K562 (cell line): ENCODE measurements at places on chromosomes 1 and 21.
A peak's percentile ranks its signal among the peaks of the same experiment; 100 is the strongest.

GRCh38 chr1:201436393-201436792 lies 14.9 kb upstream of the TNNI1 start:
- peak; percentile 56 for DNase-seq

GRCh38 chr1:209328196-209328595 lies 255.3 kb upstream of the CAMK1G start:
- DNase-seq, result no peak

- DNase-seq, result no peak
Observed at GRCh38 chr21:34540206-34540605, 28.2 kb upstream of the KCNE1 start.

GRCh38 chr21:46605767-46606426 lies 1.0 kb upstream of the S100B start:
- no peak for DNase-seq

- DNase-seq, result no peak
Observed at GRCh38 chr1:230985711-230986110, 6.8 kb downstream of the ARV1 start.

DNA sequence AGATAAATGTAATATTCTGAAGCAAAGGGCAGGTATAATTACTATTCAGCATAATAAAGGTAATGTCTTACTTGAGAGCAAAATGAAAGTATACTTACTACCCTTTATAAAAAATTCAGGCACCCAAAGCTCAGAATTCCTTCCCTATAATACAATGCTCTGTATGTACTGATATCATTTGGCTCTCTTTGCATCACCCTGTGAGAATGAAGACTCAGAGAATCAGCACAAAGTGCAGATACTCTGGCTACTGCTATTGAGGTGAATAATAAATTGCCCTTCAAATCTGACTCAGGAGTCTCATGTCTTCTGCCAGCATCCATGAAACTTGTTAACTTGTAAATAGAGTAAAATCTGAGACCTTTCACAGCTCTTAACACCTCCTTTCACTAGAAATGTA lies 108.5 kb upstream of the KCTD3 start:
- no peak for DNase-seq

GRCh38 chr1:155645034-155645598 lies 35.1 kb downstream of the MSTO1 start:
- no peak for DNase-seq

GRCh38 chr1:228735871-228736586 lies 750 bp downstream of the RHOU start:
- DNase-seq, result no peak

DNA sequence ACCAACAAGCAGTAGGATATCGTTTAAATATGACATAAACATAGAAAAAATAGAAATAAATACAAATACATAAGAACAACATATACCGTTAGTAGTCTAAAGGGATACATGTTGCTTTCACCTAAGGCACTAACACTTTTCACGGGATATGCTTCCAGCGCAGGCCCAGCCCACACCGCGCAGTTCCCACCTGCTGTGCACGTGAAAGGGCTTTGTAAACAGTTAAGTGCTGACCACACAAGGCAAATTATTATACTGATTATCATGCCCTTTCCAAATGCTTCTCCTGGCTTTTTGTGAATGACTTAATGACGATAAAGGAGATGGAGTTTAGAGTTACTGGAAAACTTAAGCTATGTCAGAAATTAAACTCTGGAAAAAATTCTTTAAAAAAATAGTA lies 11.3 kb upstream of the IL22RA1 start:
- DNase-seq, result no peak

DNA sequence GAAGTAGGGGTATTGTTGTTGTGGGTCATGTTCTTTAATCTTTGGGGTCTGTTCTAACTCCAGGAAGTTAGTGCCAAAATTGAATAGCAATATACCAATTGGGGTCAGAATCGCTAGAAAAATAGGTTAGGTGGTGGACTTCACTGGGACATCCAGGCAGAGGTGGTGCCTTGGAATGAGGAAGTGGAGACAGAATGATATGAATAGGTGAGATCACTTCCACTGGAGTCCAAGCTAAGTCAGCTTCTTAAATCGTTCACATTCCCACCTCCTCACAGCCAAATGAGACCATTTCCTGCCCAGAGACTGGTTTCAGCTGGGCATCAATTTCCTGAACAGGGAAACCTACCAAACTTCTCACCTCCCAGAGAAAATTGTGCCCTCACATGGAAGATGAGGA lies 137.8 kb upstream of the RAB4A start:
- DNase-seq, result no peak

GRCh38 chr1:117104986-117105385 lies 16.6 kb downstream of the TRIM45 start:
- DNase-seq, result no peak

GRCh38 chr21:45963232-45963570 lies 18.4 kb upstream of the COL6A1 start:
- DNase-seq, result no peak

DNA sequence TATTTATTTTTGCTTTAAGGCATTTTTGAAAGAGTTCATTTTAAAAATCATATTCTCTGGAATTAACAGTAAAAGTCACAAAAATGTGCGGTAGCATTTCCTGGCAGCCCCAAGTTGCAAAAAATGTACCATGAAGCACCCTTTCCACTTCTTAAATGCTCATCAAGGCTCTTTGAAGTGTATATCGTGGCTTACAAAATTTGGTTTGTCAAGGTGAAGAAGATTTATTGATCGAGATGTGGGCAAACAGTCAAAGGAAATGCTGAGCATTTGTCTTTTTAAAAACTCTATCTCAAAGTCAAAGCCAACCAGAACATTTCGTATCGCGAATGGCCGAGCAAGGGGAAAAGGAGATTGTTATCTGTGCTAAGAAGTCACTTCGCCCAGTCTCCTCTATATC lies 277.5 kb upstream of the KAZN start:
- no peak for DNase-seq

DNA sequence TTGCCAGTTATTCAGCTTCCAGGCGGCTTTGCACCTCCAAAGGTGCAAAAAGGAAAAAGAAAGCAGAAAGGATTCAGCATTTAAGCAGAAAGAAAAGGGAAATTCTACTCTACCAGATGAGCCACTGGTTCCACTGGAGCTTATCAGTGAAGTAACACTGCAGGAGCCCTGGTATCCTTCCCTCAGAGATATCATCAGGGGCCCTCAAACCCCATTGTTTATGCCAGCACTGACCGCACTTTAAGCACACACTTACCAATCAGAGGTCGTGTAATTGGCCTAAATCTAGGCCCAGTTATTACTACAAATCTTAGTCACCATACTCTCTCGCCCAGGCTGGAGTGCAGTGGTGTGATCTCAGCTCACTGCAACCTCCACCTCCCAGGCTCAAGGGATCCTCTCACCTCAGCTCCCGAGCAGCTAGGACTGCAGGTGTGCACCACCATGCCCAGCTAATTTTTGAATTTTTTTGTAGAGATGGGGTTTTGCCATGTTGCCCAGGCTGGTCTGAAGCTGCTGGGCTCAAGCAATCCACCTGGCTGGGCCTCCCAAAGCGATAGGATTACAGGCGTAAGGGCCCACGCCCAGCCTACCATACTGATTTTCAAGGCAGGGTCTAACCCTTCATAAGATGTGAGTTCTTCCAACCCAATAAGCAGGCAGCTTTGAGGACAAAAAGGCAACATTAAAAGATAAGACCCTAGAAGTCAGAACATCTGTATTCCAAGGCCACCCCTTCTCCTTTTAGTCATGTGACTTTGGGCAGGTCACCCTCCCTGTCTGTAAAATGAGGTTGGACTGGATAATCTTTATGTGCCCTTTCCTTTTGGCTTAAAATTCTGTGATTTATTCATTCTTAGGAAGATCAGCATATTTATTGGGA lies 125.3 kb downstream of the SYT2 start:
- peak; percentile 57 for DNase-seq

DNA sequence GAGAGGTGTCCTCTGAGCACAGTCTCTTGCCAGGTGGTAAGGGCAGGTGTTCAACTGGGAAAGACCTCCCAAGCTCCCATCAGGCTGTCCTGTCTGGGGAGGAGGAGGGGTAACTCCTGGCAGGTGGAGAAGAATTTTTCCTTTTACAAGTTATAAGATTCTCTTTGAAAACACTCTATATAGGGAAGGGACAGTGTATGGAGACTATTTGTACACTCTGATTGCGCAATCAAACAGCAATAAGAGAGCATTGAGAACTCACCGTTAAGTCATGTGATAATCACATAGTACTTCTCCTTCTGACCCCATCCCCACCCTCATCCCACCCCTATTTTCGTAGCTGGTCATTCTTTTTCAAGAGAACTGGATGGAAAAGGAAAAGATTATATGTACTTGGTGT lies 179.3 kb upstream of the ZNF644 start:
- no peak for DNase-seq

DNA sequence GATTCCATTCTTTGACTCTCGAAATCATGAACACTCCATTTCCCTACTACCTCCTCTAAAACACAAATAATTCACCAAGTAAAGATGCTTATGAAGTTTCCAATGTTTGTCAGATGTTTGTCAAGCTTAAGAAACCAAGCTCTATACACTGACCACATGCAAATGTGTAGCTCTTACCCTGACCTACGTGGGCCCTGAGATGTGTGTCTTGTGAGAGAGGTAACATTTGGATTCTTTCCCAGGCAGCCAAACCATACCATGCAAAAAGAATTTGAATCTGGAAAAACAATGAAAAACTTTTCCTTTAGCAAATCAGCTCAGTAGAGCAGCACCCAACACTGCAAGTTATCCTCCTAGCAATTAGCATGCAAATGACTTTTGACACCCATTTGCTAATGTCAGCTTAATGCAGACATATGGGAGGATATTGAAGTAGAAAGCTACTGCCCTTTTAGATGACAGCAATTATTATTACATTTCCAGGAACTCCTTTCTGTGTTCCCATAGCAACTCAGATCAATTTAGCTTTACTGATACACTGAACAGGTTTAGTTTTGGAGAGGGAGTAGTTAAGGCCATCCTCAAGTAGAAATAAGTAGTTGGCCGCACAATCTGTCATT lies 83.2 kb upstream of the RGS4 start:
- DNase-seq, result no peak

GRCh38 chr1:225464851-225465792 lies 37.3 kb upstream of the LBR start:
- no peak for DNase-seq

DNA sequence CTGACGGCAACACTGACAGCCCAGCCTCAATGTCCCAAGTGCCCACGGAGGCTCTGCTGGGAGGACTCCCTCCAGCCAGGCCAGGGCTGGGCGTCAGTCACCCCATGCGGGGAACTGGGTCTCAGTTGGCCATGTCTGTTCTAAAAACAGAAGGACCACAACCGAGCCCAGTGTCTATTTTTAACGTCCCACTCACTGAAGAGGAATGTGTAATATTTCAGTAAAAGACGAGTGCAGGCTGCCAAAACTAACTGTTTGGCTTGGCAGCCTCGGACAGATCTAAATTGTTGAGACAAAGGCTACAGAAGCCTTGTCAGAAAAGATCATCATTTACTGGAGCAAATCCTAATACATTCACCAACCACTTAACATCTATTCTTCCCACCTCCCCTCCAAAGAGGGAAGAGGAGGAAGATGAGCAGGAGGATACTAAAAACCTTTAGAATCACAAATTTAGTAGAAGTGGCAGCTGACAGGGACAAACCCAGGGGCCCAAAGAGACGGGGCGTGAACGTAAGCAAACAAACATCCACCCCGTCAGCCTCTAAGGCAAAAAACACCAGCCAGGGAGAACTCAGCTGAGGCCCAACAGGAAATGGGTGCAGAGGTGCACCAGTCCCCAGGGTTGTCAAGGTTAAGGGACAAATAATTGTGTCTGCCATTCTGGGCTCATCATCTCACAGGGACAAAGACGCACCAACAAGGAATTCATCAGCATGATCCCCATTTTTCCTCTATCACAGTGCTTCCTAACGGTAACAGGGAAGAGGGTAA lies 18.7 kb downstream of the C1orf198 start:
- no peak for DNase-seq

DNA sequence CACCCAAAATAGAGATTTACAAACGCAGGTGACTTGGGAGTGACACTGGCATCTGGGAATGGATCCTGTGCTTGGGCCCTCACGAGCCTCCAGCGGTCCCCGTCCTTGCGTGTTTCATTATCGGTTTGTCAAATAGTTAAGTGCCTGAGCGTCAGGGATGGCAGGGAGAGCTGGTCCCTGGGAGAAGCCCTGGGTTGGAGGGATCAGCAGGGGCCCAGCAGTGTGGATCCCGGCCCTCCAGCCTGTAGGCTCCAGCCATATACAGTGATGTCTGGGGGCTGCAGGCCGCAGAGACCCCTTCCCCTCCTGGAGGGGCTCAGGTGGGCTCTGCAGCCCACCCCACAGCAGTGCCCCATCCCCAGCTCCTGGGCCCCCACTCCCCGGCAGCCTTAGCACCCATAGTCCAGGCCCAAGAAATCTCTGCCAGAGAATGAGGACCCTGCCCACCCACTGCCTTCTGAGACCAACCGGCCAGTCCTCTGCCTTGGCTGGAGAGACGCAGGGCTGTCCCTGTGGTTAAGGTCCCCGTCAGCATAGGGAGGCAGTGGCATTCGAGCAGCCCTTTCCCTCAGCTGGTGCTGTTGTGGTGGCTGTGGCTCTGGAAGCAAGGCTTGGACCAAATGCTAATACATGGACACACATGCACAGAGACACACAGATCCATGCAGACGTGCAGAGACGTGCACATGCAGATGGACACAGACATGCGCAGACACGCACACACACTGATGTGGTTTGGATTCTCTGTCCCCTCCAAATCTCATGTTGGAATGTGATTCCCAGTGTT lies 2.4 kb upstream of the SLC19A1 start:
- no peak for DNase-seq

DNA sequence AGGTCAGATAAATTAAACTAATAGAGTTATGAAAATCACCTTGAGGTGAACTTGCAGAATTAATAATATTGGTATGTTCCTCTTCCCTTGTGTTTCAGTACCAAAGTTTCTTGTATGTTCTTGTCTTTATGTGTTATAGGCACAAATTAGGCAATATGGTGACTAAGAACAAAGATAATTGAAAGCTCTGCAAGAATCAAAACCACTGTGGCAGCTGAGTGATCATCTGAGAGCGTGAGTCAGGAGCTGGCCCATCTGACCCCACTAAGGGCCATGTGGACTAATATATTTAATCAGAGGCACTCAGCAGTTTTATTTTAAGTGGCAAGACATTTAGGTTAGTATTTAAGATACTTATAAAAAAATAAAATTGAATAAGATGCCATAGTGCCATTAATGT lies 12.8 kb upstream of the CASQ2 start:
- no peak for DNase-seq
